NCI-H146 (cell line): ENCODE measurements at places on chromosomes 1 and 21.

GRCh38 chr1:117567435-117567834 is 38.4 kb upstream of the TENT5C start:
- no peak for DNase-seq

- no peak for DNase-seq
Observed at GRCh38 chr1:97348599-97349265, 572.1 kb downstream of the DPYD start.

DNA sequence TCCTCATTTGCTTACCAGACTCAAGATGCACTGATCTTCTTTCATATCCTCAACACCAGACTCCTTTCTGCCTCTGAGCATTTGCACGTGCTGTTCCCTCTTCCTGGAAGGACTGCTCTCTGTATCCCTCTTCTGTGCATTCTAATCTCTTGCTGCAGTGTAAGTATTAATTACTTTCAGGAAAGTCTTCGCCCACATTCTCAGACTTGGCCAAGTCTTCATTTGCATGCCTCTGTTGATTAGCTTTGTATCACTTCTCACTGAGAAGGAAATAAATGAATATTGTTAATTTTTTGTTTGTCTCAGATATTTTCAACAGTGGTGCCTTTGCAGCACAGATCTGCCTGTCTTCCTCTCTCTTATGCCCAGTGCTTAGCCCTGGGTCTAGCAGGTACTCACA is 50.3 kb upstream of the RAB3GAP2 start:
- DNase-seq, result no peak

DNA sequence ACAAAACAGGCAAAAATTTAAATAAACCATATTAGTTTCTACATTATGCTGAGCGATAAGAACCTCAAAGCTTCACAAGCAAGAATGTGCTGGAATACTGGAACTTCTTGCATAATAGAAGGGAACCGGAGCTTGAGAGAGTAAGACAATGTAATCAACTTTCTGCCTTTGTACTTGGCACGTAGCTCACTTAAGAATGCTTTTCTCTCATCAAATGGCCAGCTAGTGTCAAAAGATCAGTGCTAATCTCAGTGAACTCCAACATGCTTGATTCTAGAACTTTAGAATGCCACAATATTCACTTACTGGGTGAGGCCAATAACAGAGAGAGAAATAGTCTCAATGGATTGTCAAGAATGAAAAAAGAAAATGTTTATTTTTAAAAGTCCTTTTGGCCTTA is 486.1 kb upstream of the LRRC7 start:
- DNase-seq, result no peak

DNA sequence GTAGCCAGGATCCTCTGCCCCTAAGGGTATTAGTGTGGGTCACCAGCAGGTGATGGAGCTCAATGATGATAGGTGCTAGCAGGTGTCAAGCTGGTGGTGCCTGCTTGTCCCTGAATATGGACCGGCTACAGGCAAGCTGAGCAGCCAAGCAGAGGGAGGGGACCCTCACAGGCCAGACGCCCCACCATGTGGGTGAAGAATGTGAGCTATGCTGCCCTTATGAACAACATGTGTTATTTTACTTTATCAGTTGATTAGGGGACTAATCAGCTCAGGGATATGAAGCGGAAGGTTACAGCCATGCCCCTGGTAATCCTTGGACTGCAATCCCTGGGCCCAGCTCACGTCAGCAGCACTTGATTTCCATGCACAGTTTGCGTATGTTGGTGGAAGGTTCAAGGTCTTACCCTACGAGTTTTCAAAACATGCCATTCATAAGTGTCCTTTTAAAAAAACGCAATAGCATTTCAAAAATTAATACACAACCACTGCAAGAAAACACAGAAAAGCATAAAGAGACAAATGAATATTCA is 106.0 kb downstream of the CDC7 start:
- DNase-seq, result no peak

DNA sequence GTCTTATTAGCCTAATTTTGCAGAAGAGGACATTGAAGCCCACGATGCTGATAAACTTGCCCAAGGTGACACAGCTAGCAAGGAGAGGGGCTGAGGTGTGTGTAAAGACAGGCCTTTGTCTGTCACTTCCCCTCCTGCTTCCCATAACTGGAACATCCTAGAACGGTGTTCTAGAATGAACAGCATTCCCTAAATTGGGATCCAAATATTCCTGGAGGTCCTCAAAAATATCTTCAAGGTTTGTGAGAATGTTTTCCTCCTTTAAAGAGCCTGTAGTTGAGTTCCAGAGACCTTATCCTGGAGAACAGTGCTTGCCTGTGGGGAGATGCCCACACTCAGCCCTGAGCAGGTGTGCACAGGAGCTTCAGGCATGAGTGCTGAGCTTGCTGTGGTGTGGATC is 41.5 kb upstream of the SAMD13 start:
- DNase-seq, result no peak

GRCh38 chr1:5704561-5705514 is 287.4 kb downstream of the NPHP4 start:
- DNase-seq, result no peak

DNA sequence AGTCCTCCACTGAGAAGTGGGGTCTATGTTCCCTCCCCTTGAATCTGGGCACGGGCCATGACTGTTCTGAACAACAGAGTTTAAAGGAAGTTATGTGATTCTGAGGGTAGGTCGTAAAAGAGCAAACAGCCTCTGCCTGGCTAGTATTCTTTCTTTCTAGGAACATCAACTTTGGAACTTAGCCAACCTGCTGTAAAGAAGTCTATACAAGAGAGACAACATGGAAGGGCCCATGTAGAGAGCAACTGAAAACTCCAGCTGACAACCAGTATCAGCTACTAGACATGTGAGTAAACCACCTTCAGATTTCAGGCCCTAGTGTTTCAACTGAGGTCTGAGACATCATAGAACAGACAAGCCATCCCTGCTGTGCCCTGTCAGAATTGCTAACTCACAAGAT is 7.5 kb downstream of the SELENOF start:
- no peak for DNase-seq

- no peak for DNase-seq
Observed at GRCh38 chr1:226217273-226217672, 6.2 kb upstream of the MIXL1 start.

- no peak for DNase-seq
Observed at GRCh38 chr1:172377565-172377964, 42.9 kb upstream of the C1orf105 start.

DNA sequence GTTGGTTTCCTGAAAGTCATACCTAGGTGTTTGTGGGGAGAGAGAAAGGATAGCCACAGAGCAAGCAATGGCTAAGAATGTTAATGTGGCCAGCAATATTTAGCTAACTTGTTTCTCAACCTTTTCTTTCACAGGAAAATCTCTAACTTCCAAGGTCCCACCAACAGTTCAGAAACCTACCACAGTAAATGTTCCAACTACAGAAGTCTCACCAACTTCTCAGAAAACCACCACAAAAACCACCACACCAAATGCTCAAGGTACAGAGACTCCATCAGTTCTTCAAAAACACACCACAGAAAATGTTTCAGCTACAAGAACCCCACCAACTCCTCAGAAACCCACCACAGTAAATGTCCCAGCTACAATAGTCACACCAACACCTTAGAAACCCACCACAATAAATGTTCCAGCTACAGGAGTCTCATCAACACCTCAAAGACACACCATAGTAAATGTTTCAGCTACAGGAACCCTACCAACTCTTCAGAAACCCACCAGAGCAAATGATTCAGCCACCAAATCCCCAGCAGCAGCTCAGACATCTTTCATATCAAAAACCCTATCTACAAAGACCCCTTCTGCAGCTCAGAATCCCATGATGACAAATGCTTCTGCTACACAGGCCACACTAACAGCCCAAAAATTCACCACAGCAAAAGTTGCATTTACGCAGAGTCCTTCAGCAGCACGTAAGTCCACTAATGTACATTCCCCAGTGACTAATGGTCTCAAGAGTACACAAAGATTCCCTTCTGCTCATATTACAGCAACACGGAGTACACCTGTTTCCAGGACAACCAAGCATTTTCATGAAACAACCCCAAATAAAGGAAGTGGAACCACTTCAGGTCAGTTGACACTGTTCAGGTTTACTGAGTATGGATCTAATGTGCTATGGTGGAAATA is 15.3 kb downstream of the CD55 start:
- DNase-seq, result no peak

DNA sequence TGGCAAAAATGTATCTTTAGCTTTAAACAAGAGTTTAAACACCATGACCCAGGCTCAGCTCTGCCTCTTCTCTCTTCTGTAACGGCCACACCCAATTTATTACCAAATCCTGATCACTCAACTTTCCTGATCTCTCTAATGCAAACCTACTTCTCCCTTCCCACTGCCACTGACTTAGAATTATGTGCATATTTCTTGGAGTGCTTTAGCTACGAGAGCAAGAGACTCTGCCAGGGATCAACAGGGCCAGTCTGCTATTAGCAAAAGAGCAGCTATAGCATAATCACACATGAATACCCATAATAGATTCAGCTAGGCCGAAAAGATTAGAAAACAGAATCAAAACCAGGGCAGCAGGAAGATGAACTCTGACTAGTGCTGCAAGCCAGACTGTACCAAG is 215.5 kb downstream of the MRPL39 start:
- DNase-seq, result no peak

GRCh38 chr1:37989361-37989930 is 376 bp downstream of the SF3A3 start:
- DNase-seq, result peak; percentile 43
